NCI-H1436 treated with DMSO at 0.1 percent for 48 hours (cell line): ENCODE measurements at places on chromosomes 1 and 21.

DNA sequence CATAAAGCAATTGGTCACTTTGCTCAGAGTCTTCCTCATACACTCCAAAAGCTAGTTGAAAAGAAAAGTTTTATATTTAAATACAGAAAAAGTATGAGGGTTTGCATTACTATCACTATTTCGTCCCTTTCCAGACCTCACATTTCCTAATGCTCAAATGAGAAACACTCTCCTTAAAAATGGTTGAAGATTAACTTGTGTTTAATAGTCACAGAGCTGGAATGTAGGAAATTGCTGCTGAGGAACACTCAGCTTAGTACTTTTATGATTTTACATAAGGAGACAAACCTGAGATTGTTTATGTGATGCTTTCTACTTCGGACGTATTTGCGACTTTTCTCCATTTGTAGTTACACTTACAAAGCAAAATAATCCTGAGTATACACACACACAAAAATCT lies 39.8 kb downstream of the MYSM1 start:
- no peak for DNase-seq

GRCh38 chr1:68453060-68453670 lies 3.4 kb upstream of the RPE65 start:
- DNase-seq, result no peak

- DNase-seq, result no peak
Observed at GRCh38 chr1:224435318-224435763, 744 bp upstream of the WDR26 start.

- no peak for DNase-seq
Observed at GRCh38 chr1:186094172-186094571, 280.9 kb downstream of the TPR start.

GRCh38 chr1:111030590-111030989 lies 66.9 kb upstream of the LRIF1 start:
- no peak for DNase-seq

DNA sequence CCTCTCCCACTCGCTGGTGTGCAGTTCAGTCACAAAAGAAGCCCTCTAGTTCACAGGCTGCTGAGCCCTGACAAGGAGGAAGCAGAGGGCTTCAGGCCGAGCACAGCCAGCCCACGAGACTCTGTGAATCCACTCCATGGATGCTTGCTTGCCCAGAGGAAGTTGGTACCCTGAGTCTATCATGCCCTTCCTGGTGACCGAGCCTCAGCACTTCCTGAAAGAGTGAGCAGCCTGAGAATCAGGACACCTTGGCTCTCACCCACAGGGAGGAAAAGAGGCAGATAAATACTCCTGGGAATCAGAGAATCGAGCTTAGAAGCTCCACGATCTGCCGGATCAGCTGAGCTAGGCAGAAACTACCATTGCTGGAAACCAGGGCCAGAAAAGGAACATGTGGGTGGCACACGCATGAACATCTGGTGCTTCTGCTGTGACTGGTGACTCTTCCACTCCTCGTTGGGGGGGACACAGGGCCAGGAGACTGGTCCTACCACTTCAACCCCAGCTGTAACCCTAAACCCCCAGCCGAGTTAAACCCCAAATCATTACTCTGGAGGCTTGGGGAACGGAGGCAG lies 376.3 kb upstream of the CAMK1G start:
- no peak for DNase-seq

- no peak for DNase-seq
Observed at GRCh38 chr1:96641282-96641681, 80.3 kb upstream of the PTBP2 start.

- no peak for DNase-seq
Observed at GRCh38 chr1:211521102-211521815, 29.3 kb upstream of the RD3 start.

DNA sequence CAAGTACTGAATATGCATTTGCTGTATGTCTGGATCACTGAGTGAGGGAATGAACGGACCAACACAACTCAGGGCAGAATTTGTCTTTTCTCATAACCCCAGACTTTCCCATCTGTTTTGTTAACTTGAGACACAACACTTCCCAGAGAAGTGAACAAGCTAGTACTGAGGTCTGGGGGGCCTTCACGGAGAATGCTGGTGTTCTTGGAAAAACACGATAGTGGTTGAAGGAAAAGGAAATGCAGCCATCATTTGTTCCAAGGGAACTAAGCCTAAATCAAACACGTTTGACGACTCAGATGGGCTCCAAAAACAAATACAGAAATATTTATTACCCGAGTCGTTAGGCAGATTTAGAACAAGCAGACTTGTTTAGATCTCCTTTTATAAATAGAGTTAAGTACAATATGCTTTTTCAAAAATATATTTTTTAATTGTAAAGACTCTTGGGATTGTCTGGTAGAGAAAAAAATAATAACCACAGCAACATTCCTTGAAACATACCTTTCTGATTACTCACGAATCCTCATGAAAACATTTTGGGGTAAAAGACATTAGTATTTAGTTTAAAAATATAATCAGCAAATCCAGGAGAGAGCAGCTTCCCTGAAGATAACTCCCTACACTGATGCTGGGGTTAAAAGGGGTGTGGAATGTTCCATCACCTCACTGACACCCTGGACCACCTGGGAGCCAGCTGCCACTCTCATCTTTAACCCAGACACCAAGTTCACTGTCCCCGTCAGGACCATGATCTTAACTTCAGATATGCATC lies 427.7 kb upstream of the RUNX1 start:
- no peak for DNase-seq

DNA sequence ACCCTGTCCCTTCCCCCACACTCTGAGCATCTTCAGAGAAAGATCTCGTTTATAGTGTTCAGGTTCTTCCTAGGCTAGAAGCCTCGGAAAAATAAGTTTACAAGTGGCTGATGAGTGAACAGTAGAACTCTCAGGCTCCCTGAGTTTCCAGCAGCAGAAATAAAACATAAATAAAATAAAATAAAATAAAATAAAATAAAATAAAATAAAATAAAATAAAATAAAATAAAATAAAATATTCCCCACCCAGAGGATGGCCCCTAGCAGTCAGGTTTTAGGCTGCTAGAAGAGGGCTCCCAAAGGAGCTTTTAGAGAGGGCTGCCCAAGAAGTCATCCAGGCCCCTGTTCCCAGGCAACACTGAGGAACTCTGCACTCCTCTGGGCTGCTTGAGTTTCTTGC lies 55.1 kb downstream of the KCNC4 start:
- no peak for DNase-seq

DNA sequence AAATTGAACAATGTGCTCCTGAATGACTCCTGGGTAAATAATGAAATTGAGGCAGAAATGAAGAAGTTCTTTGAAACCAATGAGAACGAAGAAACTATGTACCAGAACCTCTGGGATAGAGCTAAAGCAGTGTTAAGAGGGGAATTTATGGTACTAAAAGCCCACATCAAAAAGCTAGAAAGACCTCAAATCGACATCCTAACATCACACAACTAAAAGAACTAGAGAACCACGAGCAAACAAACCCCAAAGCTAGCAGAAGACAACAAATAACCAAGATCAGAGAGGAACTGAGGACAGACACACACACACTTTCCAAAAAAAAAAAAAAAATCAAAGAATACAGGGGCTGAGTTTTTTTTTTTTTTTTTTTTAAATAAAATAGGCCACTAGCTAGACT lies 564.2 kb downstream of the SMYD3 start:
- DNase-seq, result no peak

- no peak for DNase-seq
Observed at GRCh38 chr1:213995603-213996002, 7.8 kb downstream of the PROX1 start.

DNA sequence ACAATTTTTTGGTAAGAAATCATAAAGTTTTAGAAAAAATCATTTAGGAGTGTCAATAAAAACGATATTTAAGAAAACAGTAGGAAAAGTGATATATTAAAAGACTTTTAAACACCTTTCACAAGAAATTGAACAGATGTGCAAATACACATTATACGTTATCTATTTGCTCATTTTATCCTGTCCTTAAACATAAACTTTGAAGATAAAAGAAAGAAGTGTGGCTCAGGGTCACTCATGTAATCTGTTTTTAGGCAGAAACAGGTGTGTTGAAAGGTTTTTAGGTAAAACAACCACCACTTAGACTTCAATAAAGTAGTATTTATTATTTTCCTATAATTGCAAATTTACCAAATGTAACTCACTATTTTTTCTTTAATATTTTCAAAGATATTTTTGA lies 13.1 kb downstream of the AMY2B start:
- DNase-seq, result no peak

DNA sequence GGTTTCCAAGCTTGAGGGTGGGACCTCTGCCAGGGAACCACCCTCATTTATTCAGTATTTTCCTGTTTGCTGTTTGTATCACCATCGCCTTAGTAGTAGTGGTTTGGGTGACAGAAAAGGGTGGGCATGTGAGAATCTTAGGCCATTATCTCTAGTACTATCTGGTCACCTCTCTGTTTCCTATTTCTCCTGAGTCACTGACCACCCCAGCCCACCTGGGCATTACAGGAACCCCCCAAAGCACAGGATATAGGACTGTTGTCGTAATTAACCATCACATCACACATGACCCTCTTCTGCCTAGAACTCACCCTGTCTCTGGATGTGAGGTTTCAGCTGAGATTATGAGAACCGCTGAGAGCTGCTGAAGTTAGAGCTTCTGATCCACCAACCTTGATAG lies 60.4 kb downstream of the IL23R start:
- DNase-seq, result no peak

- no peak for DNase-seq
Observed at GRCh38 chr1:89620664-89621063, 12.3 kb upstream of the LRRC8C start.

- no peak for DNase-seq
Observed at GRCh38 chr1:65097076-65097475, 50.9 kb upstream of the AK4 start.

DNA sequence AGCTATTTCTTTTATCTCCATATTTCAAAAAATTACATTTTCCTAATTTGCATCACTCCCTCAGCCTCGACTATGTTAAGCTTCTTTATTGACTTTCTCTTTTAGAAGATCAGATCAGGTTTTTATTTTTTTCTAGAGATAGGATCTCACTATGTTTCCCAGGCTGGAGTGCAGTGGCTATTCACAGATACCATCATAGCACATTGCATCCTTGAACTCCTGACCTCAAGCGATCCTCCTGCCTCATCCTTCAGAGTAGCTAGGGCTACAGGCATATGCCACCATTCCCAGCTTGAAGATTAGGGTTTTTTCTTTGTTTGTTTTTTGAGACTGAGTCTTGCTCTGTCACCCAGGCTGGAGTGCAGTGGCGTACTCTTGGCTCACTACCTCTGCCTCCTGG lies 20.1 kb downstream of the UCK2 start:
- DNase-seq, result no peak

- DNase-seq, result no peak
Observed at GRCh38 chr1:15849775-15850324, 2.3 kb downstream of the SPEN start.
